Kidney tubule cell (primary cell): ENCODE measurements at places on chromosomes 3 and 15.

DNA sequence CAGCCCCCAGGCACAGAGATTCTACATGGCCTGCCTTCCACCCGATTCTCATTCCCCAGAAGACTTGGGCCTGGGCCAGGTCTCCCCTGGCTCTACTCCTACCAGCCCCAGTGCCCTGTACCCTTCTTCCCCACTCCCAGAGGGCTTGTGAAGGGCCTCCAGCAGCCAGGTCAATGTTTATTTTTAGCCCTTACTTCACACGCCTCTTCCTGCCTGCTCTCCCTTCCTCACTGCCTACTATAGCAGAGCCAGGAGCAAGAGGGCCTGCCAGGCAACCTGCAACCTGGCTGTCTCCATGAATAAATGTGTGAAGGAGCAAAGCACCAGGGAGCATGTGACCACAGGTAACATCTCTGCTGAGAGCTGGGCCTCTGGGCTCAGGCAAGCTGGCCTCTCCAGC is 26.4 kb upstream of the APEH start:
- peak; percentile 21 for DNase-seq

DNA sequence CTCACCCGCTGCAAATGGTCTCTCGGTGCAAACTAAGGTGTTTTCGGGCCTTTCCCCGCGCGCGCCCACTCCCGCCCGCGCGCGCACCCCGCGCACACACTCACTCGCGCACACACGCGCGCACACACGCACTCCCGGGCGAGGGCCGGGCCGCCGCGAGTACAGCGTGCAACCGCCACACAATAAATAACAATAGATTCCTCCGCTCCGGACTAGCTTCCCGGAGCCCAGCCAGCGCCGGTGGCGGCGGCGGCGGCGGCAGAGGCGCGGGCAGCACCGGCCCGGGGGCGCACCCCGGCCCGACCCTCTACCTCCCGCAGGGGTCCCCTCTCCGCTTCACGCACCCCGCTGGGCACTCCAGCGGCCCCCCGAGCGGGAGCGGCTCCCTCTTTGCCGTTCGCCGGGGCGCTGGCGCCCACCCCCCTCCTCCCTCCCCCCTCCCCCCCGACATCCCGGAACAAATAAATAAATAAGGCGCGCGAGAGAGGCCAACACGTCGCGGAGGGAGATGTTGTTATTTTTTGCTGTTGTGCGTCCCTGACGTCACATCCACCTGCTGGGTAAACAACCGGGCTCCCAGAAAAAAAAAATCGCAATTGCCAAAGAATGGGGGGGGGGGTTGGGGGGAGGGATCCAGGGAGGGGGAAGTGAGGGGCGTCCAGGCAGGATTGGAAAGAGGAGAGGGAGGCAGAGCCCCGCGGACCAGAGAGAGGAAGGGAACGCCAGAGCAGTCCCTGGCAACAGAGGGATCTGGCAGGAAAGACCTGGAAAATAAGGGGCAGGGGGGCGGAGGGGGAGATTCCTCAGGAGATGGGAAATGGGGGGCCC is at the start of gene FOXP1:
Gene FOXP1, minus strand, starts transcription at position 163 of the 828 bp plus-strand sequence. CDS start 385,347 bp downstream, outside the sequence.
- DNase-seq, result peak; percentile 84

DNA sequence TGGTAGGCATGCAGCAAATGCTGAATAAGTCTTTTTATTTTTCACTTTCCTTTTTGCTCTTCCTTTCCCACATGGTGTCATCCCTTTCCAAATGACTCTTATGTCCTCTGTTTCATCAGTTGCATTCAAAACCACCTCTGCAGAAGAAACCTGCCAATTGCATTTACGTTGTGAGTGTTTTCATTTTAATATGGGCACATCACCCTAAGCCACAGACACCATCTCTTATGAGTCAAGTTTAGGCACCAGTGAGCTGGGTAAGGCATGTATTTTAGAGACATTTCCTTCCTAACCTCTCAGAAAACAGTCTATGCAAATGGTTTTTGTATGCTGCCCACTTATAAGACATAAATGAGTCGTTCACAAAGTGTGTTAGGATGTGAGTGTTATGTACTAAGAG is 223.3 kb upstream of the ADAMTS9 start:
- peak; percentile 92 for DNase-seq

DNA sequence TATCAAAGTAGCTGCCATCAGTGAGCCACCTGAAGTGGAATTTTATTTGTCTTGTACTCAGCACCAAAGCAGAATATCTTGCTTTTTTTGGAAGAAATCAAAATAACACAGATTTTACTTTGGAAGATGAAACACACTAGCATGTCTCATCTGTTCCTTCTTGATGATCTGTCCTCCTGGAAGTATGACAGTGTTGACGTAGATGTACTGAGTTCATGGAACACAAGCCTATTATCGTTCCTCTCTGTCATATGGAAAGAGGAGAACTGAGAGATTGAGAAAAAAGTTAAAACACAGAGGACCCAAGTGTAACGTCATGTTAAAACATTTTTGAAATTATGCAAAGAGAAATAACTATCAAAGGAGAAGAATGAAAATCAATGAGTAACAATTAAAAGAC is 340.2 kb downstream of the ROBO2 start:
- no peak for DNase-seq

DNA sequence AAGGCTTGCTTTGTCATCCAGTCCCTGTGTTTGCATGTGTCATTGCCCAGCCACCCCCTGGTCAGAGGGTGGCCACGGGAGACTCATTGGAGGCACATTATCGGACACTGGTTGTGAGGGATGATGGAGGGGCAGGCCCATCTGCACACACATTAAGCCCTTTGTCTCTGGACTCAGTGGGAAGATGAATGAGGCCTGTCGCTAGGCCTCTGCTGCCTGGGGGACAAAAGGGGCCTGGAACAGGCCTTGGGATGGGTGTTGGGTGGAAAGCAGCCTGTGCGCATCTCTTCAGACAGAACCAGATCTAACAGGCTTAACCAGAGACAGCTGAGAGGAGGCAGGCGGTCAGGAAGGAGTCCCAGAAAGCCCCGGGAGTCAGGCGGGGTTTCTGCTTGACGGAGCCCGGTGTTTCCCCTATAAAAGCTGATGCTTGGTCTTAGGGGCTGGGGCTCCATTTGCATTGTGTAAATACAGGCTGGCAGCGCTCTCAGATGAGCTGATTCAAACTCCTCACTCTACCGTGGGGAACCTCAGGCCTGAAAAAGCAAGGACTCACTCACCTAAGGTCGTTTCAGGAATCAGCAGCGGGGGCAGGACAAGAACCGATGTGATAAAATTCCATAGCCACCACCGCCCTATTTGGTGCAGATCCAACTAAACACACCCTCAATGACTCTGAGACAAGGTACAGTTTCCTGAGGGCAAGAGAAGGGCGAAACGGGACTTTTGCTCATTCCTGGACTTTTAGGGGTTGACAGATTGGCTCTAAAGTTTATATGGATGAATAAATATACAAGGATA is 17.1 kb upstream of the SKIC8 start:
- no peak for DNase-seq

DNA sequence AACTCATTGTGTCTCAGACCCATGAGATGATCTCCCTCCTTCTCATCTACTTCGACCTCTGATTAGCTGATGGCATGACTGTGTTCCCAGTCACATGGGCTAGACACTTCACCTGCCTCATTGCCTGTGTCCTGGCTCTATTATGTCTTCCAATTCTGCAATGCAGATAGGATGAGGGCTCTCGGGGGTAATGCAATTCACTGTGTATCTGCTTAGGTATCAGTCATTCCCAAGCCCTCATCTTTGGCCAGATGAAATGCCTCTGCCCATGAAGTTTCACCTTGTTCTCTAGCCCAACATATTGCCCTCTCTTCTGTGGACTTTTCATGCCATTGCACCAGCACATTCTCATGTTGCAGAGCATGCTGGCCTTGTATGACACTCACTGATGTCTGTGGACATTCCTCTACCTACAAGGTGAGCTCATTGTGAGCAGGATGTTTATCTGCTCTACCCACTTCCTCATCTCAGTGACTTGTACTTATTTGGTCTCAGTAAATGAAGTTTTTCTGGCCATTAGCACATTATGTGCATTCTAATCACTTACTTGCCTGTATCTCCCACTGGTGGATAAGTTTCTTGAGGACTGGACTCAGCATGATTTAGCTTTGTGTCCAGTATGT is 32.3 kb downstream of the MOBP start:
- peak; percentile 81 for DNase-seq

DNA sequence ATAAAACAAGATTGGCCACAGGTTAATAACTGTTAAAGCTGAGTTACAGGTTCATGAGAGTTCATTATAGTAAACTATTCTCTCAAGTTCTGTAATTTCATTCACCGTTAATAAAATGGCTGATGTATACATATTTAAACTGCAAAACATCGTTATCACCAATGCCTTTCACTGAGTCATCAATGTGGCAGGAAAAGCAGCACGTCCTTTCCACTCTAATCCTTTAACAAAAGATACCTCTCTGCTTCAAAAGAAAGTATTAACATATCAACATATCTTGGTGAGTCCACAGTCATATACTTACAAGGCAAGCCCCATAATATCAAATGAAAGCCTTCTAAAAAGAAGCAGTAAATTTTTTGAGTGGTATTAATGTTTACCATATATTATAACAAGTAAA is 54.5 kb downstream of the UACA start:
- no peak for DNase-seq

GRCh38 chr3:23475446-23475845 is 272.3 kb downstream of the UBE2E2 start:
- no peak for DNase-seq

- peak; percentile 66 for DNase-seq
These were observed 829 bp downstream of the RNF7 start for GRCh38 chr3:141738891-141739363.

- DNase-seq, result peak; percentile 75
These were observed 160.7 kb downstream of the SQOR start for GRCh38 chr15:45795440-45796069.

DNA sequence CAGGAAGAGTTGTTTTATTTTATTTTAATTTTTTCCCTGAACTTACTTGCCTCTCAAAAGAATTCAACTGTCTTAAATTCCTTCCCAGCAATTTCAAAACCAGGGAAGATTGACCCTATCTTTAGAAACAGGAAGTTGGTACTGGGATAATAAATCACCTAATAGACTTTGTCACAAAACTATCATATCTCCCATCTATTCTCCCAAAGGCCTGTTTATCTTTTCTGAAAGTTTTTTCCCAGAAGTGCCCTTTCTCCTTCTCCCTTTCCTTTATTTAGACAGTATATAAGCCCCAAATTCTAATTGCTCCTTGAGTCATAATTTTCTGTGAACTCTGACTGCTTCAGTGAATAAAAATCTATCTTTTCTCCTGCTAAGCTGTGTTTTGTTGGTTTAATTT is 2.9 kb upstream of the RNF7 start:
- DNase-seq, result no peak

GRCh38 chr15:41562244-41562643 is 3.2 kb downstream of the TYRO3 start:
- no peak for DNase-seq

- peak; percentile 47 for DNase-seq
These were observed 4.2 kb upstream of the FGF7 start for GRCh38 chr15:49418811-49419210.

- no peak for DNase-seq
These were observed 23.9 kb downstream of the SEC22C start for GRCh38 chr3:42557854-42558253.

GRCh38 chr3:46905213-46905560 is 27.7 kb downstream of the PTH1R start:
- no peak for DNase-seq

GRCh38 chr3:112032098-112032731 is 2.3 kb upstream of the TMPRSS7 start:
- no peak for DNase-seq

DNA sequence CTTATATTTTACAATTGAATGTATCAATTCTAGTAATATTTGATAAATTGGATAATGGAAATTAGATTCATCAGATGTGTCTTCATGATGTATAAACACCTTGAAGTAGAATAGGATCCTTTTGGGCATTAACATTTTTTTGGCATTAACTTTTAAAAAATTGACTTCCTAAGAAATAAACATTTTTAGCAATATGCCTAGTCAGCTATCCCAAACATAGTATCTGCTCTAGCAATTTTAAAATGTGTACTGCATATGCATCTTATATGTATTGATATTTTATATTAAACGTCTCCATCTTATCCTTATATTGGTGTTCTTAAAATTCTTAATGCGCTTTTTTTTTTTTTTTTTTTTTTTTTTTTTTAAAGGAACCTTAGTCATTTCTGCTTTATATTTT is 8.5 kb downstream of the CCNDBP1 start:
- no peak for DNase-seq

DNA sequence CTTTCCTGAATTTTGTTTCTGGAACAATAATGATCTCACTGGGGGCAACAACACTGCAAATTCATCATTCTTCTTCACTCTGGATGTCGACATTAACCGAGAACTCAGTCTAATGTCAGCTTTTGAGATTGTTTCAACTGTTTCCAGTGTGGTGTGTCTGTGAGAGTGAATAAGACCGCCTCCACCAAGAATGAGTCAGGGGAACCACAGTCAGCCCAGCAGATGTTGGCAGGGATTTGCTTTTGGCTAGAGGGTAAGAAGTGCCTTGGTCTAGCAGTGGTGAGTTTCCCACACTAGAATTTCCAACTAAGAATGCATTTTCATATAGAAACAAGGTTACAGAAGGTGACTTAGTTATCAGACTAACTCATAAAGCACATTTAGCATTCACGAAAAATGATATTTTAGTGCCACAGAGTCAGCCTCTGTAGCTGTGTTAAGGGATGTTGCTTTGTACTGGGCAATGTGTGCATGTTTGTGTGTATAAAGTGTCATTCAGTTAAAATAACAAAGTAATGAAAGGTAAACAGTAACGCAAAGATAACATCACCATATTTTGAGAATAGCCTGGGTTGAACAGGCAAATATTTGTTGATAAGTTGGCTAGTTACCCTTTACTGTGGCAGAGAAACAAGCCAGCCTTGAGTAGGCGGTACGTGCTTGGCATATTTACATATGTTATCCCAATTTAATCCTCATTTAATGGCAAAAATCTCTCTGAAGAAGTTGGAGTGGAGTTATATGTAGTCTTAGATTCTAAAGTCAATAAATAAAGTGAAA is 33.8 kb downstream of the DRD3 start:
- DNase-seq, result peak; percentile 48

GRCh38 chr3:139945386-139945785 is 10.4 kb downstream of the CLSTN2 start:
- DNase-seq, result no peak

- DNase-seq, result peak; percentile 50
These were observed at the start of gene HOMER2 for GRCh38 chr15:82952158-82953081. Gene HOMER2 (minus strand): TSS chr15:82952720. CDS start chr15:82952535, 185 bp downstream.

- no peak for DNase-seq
These were observed 145.9 kb downstream of the ZPLD1 start for GRCh38 chr3:102580760-102581159.

DNA sequence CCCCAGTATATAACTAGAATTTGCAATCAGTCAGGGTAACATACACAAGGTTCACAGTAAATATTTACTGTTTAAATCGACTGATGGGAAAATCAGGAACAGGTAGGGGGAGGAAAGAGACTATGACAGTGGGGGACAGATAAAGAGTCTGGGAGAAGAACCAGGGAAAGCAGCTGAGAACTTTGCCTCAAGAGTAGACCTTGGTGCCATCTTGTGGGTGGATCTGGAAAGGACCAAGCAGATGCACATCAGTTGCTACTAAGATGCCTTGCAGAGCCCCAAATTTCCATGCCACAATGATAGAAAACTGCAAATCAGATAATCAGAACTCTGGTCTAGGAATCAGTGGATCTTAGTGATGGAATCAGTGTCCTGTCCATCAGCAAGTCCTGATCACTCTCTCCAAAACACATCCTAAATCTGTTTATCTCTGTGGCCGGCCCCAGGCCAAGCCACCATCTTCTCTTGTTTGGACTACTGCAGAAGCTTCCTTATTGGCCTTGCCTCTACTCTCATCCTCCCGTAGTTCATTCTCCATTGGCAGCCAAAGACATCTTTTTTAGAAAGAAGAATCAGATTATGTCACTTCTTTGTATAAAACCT is 62.7 kb downstream of the PDE8A start:
- peak; percentile 62 for DNase-seq
